Adipose tissue (tissue), 3 donors: ENCODE measurements at places on chromosomes 16 and 17. TPM values are rescaled to one million over a fixed set of nuclear protein-coding genes. Genes with fewer than 3 reads are reported as not detected.

The ALOX12 gene
- not detected for polyA plus RNA-seq

The ABCA5 gene
- polyA plus RNA-seq: 16.2 TPM

The CDH3 gene
- polyA plus RNA-seq: 1.4 TPM

The CD7 gene
- 1.6 TPM for polyA plus RNA-seq

The WNT3 gene
- polyA plus RNA-seq: 0.71 TPM

The COPZ2 gene
- 6.8 TPM for polyA plus RNA-seq

The UBE2I gene
- 65.3 TPM for polyA plus RNA-seq

The PRR29 gene
- polyA plus RNA-seq: 1.1 TPM

The NAGLU gene
- polyA plus RNA-seq: 30.5 TPM

The SCN4A gene
- polyA plus RNA-seq: 11.1 TPM

The KRT25 gene
- polyA plus RNA-seq: not detected

The ARL5C gene
- polyA plus RNA-seq: not detected

The NATD1 gene
- polyA plus RNA-seq: 12.8 TPM

The B4GALNT2 gene
- not detected for polyA plus RNA-seq

The ELAC2 gene
- 44.0 TPM for polyA plus RNA-seq

The TBC1D3K gene
- polyA plus RNA-seq: not detected

The GSDMA gene
- polyA plus RNA-seq: 0.91 TPM

The EME1 gene
- 0.16 TPM for polyA plus RNA-seq

The TMEM100 gene
- polyA plus RNA-seq: 30.8 TPM

The SOX8 gene
- polyA plus RNA-seq: 0.61 TPM

The ADAP2 gene
- 8.6 TPM for polyA plus RNA-seq

The SLC16A5 gene
- 5.6 TPM for polyA plus RNA-seq

The PCYT2 gene
- polyA plus RNA-seq: 76.4 TPM
